ENCODE measurements at places on chromosomes 16 and 17.

DNA sequence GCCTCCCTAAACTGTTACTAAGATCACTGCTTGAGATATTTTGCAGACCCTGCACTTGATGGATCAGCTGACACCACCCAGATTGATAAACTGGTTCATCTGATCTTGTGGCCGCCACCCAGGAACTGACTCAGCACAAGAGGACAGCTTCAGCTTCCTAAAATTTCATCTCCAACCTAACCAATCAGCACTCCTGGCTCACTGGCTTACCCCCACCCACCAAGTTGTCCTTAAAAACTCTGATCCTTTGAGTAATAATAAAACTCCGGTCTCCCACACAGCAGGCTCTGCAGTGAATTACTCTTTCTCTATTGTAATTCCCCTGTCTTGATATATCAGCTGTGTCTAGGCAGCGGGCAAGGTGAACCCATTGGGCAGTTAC is 174.8 kb downstream of the UTP18 start:
- no peak for DNase-seq

GRCh38 chr17:6084311-6085161 is 14.4 kb downstream of the WSCD1 start:
- DNase-seq: no peak

DNA sequence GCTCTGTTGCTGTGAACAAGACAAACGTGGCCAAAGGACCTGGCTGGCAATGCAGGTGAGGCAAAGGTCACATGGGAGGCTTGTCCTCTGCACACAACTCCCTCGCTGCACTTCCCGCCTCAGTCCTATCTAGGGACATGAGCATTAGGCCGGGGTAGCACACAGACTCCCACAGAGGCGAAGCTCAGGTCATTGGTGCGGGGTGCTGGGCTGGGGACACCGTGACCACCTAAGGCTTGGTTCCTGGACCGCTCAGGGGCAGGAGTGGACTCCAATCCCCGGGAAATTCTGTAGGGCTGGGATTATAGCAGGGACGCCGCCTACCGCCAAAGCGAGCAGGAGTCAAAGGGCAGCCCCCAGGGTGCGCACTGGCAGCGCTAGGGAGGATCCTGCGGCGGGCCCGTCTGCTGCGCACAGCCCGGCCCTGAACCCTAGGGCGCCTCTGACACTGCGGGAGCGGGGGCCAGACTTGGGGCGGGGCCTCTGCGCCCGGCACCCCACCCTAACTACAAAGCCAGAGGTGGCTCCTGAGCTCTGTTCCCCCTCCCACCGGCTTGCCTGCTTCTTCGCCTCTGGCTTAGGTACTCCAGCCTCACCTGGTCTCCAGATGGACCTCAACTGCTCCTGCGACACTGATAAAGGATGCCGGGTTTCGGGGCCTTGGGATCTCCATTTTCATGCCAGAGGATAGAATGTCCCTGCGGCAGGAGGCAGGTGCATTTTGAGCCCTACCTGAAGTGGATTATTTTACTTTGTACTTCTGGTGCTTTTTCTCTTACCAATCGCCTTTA is 3.9 kb upstream of the MT1B start:
- DNase-seq: peak; percentile 70

- no peak for DNase-seq
Observed at GRCh38 chr17:42900460-42901331, at the start of gene G6PC1. Gene G6PC1 (plus strand): TSS chr17:42900799. CDS start chr17:42900877, 78 bp downstream.

GRCh38 chr16:56278196-56278855 is 87.0 kb downstream of the GNAO1 start:
- DNase-seq: no peak

- peak; percentile 41 for DNase-seq
Observed at GRCh38 chr17:47220531-47220999, 11.4 kb downstream of the MYL4 start.

DNA sequence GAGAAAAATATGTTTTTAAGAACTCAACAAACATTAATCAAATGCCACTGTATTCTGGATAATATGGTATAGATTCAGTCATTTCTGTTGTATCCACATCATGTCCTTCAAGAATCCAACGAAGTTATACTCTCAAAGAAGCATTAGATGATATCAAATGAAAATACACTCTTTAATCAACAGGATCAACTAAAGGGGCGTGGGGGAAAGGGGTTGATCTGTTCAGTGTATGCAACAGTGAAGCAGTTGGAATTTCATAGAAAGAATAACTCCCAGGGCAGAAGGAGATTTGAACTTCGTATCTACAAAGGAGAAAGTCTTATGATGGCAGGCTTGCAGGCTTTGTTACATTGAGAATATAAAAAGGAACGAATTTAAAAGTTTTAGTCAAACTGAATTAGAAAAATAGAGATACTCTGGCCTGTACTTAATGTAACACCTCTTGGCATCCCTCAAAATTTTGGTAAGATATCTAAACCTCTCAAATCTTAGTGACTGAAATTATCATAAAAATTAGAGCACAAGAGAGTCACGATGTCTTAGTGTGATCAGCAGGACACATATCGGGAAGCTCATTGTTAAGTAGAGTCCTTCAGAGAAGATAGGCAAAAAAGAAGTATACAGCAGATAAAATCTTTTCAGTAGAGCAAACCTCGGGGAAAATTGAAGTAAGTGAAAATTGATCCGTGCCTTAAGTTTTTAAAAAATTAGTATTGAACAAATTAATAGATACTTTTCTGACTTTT is 431.4 kb downstream of the KCNJ18 start:
- no peak for DNase-seq

DNA sequence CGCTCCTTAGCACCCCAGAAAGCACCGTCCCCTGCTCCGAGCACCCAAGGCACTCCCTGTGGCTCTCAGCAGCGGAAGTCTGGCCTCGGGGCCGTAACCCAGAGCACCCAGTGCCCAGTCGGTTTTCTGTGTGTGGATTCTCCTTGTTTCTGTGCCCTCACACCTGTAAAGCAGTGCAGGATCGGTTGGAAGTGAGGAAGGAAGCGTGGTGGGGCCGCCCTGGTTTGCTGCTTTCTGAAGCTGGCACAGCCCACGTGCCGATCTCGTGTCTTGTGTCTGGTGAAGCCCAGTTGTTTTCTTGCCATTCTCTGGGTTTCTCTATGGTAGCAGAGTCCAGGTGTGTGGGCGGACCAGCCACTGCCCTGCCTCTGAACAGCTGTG is 3.7 kb downstream of the ACSF3 start:
- no peak for DNase-seq

GRCh38 chr17:59845595-59846393 is 46.9 kb downstream of the TUBD1 start:
- DNase-seq: no peak

- DNase-seq: no peak
Observed at GRCh38 chr17:29007860-29008455, 2.1 kb upstream of the SEZ6 start.
